ENCODE measurements at places on chromosomes 2 and 18. TPM values are rescaled to one million over a fixed set of nuclear protein-coding genes. Genes with fewer than 3 reads are reported as not detected.

DNA sequence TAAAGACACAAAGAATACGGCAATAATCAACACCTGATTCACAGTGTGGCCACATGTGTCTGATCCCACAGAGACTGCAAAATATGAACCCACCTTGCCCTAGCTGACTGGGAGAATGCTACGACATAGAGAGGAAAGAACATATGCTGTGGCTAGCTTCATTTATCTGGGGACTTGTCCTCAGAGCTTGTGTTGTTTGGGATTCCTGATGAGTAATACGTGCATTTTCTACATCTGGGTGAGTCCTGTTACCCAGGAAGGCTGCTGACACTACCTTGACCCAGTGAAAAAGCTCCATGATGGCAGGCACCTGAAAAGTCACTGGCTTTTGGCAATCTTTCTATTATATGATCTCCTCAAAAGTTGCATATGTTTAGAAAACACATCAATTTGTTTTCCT lies 427.7 kb upstream of the LYPD1 start:
- no peaks in the 10 kb centered on the region for H3K36me3 ChIP-seq
- H3K27me3 ChIP-seq: no peaks in the 10 kb centered on the region
- no peak for DNase-seq
- no peak overlapping the region for H3K27ac ChIP-seq

REG1B gene
- not detected for total RNA-seq

CKAP2L gene
- not detected for total RNA-seq

DNA sequence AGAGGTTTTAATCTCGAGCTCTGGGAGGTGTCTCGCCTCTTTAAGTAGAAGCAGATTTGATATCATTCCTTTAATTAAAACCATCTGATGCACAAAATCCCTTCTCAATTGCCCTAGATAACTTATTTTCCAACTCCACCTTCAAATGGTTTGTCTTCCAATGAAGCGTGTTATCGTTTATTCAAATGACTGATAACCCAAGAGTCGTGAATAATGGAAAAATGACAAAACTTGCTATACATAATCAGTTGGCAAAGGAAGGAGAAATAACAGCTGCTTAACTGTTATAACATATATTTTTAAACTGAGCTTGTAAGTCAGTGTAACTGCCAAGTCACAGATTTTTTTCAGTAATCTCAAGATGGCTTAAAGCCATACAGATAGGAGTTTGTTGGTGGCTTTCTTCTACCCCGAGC lies 144.6 kb downstream of the QPCT start:
- H3K27me3 ChIP-seq: no peaks in the 10 kb centered on the region
- H3K4me3 ChIP-seq: no peak overlapping the region
- no peaks in the 10 kb centered on the region for H3K36me3 ChIP-seq
- no peak overlapping the region for H3K27ac ChIP-seq
- H3K4me1 ChIP-seq: no peaks in the 10 kb centered on the region

- no peak for DNase-seq
- no peaks in the 10 kb centered on the region for H3K36me3 ChIP-seq
- H3K4me1 ChIP-seq: peaks cover 4% of the 10 kb centered on the region
- H3K4me3 ChIP-seq: no peak overlapping the region
- H3K27me3 ChIP-seq: peaks cover 18% of the 10 kb centered on the region
Observed at GRCh38 chr2:152336119-152336853, 1.3 kb downstream of the FMNL2 start.

DNA sequence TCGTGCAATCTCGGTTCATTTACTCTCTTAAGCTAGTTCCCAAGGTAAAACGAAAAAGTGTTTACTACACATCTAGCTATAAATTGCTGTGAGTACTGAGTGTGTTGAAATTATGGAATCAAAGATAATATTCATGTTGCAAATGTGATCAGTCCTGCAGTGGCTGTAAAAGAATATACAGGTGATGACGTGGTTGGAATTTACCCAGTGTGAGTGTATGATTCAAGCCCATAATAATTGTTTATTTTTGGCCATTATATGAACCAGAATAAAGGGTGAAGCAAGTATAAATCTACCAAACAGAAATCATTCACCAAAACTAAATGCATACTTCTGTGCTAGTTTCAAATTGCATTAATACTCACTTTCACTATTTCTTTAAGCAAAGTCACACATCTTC lies 1363.6 kb upstream of the CHAC2 start:
- no peak overlapping the region for H3K27ac ChIP-seq
- no peak overlapping the region for H3K4me3 ChIP-seq
- DNase-seq: no peak

- peaks cover 28% of the 10 kb centered on the region for H3K4me1 ChIP-seq
- H3K36me3 ChIP-seq: peaks cover 13% of the 10 kb centered on the region
- no peaks in the 10 kb centered on the region for H3K27me3 ChIP-seq
- peak overlapping the region; percentile 89 for H3K27ac ChIP-seq
- no peak for DNase-seq
- H3K4me3 ChIP-seq: peak overlapping the region; percentile 87
Observed at GRCh38 chr2:24075259-24075658, 867 bp downstream of the SF3B6 start.

TWSG1 gene
- total RNA-seq: 6.0 TPM

GRCh38 chr2:181904022-181904632 lies 12.6 kb downstream of the ITPRID2 start:
- DNase-seq: peak; percentile 21
- H3K27ac ChIP-seq: no peak overlapping the region
- no peak overlapping the region for H3K4me3 ChIP-seq

GRCh38 chr2:177519534-177520115 lies 127.1 kb downstream of the AGPS start:
- DNase-seq: no peak
- H3K4me1 ChIP-seq: no peaks in the 10 kb centered on the region
- no peak overlapping the region for H3K4me3 ChIP-seq
- peaks cover 3% of the 10 kb centered on the region for H3K36me3 ChIP-seq
- no peaks in the 10 kb centered on the region for H3K27me3 ChIP-seq
- no peak overlapping the region for H3K27ac ChIP-seq

DNA sequence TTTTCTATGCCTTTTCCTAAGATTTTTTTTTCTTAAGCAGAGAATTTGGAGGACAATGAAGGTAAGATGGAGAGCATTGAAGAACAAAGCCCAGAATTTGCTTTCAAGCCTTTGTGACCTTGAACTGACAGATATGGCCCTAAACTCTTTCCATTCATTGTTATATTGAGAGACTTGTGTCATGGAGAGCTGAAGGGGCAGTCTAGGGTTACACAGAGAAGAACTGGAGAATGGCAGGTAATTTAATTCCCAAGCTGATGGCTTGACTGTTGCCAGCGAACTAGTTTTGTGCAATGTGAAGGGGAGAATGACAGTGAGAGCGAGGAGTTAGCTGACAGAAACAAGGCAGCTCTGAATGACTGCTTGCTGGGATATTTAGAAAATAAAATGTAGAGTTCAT lies 1344.2 kb downstream of the LRP1B start:
- no peaks in the 10 kb centered on the region for H3K4me1 ChIP-seq
- H3K36me3 ChIP-seq: no peaks in the 10 kb centered on the region
- no peak for DNase-seq
- H3K27me3 ChIP-seq: no peaks in the 10 kb centered on the region

GRCh38 chr18:3875376-3875775 lies 425.4 kb downstream of the TGIF1 start:
- no peaks in the 10 kb centered on the region for H3K4me1 ChIP-seq
- no peak for DNase-seq
- no peaks in the 10 kb centered on the region for H3K27me3 ChIP-seq
- H3K4me3 ChIP-seq: no peak overlapping the region
- no peak overlapping the region for H3K27ac ChIP-seq

FEV gene
- not detected for total RNA-seq

LAMA3 gene
- not detected for total RNA-seq

TMEM178A gene
- total RNA-seq: not detected

DNA sequence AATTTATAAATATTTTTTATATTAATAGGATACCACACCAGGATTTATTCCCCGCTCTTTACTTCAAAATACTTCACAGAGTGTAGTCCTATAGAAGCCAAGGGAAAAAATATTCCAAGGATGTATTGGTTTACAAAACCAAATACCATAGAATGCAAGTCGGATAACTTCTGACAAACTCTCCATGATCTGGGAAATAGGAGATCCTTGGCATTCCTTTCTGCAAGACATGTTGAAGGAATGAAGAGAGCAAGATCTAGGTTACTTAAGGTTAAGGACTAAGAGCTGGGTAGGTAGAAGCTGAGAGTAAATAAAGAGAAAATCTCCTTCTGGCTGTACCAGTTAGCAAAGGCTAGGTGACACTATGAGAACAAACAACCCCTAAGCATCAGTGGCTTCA lies 141.2 kb downstream of the LRATD1 start:
- no peaks in the 10 kb centered on the region for H3K4me1 ChIP-seq
- no peaks in the 10 kb centered on the region for H3K27me3 ChIP-seq
- no peak overlapping the region for H3K4me3 ChIP-seq
- no peaks in the 10 kb centered on the region for H3K36me3 ChIP-seq
- DNase-seq: no peak

DNA sequence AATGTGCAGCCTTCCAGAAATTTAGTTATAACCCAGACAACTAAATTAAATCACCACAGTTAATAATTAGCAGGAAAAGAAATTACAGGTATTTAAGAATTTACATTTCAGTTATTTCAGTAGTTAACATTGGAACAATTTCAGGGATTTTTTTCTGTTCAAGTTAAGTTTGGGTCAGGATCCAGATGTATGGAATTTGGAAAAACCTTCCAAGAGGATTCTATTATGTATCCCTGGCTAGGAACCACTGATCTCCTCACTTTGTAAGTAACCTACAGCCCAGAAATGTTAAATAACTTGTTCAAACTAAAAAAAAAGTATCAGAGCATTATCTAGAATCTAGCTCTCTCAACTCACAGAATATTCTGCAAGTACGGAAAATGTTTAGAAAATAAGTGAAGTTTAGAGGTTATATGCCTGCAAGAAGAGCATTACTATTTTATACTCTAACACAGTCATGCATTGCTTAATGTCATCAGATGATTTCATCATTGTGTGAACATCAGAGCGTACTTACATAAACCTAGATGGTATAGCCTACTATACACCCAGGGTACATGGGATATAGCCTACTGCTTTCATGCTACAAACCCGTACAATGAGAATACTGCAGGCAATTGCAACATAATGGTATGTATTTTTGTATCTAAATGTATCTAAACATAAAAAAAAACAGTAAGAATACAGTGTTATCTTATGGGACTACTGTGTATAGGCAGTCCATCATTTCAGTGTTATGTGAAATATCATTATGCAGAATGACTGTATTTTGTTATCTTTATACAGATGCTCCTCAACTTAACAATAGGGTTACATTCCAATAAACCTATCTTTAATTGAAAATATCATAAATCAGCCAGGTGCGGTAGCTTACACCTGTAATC lies 6.1 kb downstream of the NCKAP1 start:
- no peak for DNase-seq
- H3K27ac ChIP-seq: no peak overlapping the region
- H3K4me3 ChIP-seq: no peak overlapping the region
- H3K27me3 ChIP-seq: no peaks in the 10 kb centered on the region
- H3K36me3 ChIP-seq: no peaks in the 10 kb centered on the region

Measured in CD4-positive, alpha-beta memory T cell (primary cell).